Spleen (tissue), 13 donors: ENCODE measurements at places on chromosomes 11 and 22.

GRCh38 chr11:132064987-132065620 lies 694.7 kb downstream of the NTM start:
- no peaks in the 10 kb centered on the region for H3K4me1 ChIP-seq
- DNase-seq = no peak
- no peak overlapping the region for H3K4me3 ChIP-seq
- no peaks in the 10 kb centered on the region for H3K27me3 ChIP-seq
- H3K27ac ChIP-seq = no peak overlapping the region
- no peaks in the 10 kb centered on the region for H3K36me3 ChIP-seq

DNA sequence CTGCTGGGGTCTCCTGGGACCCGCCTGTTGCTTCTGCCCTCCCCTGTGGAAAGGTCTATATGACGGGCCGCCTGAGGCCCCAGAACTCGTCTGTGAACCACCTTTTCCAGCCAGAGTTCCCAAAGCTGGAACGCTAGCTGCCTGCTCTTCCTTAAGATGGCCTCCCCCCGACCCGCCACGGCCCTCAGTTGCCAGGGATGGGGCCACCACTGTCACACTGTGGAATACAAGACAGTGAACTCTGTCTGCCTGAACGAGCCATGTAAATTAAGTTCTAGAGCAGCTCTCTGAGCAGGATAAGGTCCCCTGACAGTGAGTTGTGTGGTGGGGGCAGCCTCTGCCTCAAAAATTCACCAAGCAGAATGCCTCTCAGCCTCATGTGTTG lies 10.3 kb downstream of the CHADL start:
- no peak for DNase-seq
- peak overlapping the region; percentile 55 for H3K27ac ChIP-seq
- H3K4me1 ChIP-seq = peaks cover 25% of the 10 kb centered on the region
- no peaks in the 10 kb centered on the region for H3K27me3 ChIP-seq

GRCh38 chr11:20668844-20669819 lies at the start of gene NELL1:
NELL1 (plus strand) TSS chr11:20669586.
- peak within 1 kb of the TSS; percentile 9 for H3K4me3 ChIP-seq
- peaks cover 28% of the 10 kb centered on the region for H3K4me1 ChIP-seq
- peaks cover 34% of the 10 kb centered on the region for H3K27me3 ChIP-seq

- no peaks in the 10 kb centered on the region for H3K27me3 ChIP-seq
- no peak overlapping the region for H3K4me3 ChIP-seq
- no peak for DNase-seq
- no peak overlapping the region for H3K27ac ChIP-seq
- no peaks in the 10 kb centered on the region for H3K36me3 ChIP-seq
Observed at GRCh38 chr22:42303396-42304323, 33.2 kb upstream of the TCF20 start.

DNA sequence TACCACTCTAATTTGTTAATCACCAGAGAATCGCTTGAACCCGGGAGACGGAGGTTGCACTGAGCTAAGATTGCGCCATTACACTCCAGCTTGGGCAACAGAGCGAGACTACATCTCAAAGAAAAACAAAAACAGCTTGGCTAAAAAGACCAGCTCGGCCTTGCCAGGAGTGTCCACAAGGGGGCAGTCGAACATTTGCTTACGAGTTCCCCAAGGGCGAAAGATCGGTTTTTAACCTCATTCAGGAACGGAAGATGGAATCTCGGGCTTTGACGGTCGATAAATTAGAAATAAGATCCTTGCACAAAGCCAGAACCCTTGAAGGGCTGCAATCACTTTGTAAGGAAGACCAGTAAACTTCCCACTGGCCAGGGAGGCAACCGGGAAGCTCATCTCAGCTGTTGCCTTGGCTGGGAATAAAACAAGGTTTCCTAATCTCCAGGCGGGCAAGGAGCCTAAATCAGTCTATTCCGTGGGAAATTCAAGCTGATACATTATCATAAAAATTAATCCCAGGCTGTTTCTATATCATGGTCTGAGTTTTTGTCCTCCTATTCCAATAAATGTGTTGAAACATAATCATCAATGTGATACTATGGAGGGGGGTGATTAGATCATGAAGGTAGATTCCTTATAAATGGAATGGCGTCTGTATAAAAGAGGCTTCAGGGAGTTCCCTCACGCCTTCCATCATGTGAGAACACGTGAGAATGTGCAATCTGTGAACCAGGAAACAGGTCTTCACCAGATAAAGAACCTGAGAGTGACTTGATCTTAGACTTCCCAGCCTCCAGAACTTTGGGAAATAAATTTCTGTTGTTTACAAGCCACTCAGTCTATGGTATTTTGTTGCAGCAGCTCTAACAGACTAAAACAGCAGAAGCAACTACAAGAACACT lies 14.9 kb upstream of the SLC29A2 start:
- no peaks in the 10 kb centered on the region for H3K27me3 ChIP-seq
- no peak overlapping the region for H3K27ac ChIP-seq
- DNase-seq = peak; percentile 91
- peaks cover 8% of the 10 kb centered on the region for H3K4me1 ChIP-seq
- H3K4me3 ChIP-seq = no peak overlapping the region
- H3K36me3 ChIP-seq = no peaks in the 10 kb centered on the region

DNA sequence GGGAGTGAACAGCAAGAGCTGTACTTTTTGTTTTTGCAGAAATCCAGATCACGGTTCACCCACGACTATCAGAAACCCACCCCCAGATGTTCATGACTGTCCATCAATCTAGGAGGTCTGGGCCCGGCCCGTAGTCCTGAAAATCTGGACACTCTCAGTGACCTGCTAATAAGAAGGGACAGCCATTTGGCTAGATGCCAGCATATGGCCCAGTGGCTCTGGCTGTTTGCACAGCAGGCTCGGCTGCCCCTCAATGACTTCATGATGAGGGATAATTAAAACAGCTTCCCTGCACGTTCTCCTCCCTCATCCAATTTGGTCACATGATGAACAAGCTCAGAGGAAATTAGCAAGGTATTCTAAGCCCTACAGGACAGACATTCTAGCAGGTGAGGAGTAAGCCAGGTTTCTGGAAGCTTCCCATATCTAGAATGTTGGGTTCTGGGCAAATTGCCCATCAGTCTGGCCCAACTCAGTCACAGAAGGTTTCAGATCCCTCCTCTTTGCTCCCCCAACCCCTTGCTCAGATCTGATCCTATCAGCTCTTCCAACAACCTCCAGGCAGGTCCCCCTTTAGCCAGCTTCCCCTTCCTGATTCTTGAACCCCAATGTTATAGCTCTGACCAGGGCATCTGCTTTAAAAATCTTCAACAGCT lies 397.3 kb downstream of the SHANK2 start:
- no peak for DNase-seq
- H3K4me1 ChIP-seq = no peaks in the 10 kb centered on the region
- no peak overlapping the region for H3K4me3 ChIP-seq
- no peak overlapping the region for H3K27ac ChIP-seq
- H3K27me3 ChIP-seq = peaks cover 5% of the 10 kb centered on the region
- no peaks in the 10 kb centered on the region for H3K36me3 ChIP-seq

DNA sequence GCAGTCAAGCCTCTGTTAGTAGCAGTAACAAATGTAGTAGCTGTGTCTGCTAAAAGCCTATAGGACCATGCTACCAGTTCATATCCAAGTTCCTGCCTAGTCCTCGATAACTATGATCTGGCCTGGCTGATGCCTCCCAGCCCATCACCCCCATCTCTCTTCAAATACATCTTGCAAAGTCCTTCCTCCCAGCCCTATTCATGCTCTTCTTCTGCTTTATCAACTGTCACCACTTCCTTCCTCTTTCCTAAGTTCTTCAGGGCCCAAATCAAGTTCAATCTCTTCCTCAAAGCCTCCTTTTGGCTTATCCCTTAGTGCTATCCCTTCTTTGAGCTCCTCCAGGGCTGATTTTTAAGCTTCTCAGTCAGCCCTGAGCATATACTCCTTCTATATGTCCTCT lies 150.9 kb upstream of the THY1 start:
- H3K4me1 ChIP-seq = peaks cover 6% of the 10 kb centered on the region
- H3K36me3 ChIP-seq = no peaks in the 10 kb centered on the region
- H3K27me3 ChIP-seq = no peaks in the 10 kb centered on the region
- no peak overlapping the region for H3K27ac ChIP-seq
- no peak overlapping the region for H3K4me3 ChIP-seq

DNA sequence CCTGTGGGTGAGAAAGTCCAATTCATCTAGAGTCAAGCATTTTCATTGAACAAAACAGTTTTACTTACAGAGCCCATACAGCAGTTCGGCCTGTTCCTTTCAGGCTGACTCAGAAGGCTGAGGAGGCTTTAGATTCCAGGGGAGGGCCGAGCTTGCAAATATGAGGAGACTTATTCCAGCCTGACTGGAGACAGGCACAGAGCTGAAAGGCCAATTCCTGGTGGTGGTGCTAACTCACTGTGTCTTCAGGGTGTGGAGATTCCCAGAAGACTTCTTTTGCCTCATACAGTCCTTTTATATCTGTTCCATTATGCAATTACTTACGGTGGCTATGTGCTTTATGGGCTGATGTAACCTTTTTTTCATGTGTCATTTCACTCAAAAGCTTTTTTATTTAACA lies at the start of gene OR51E2:
TSS of gene OR51E2 (minus strand) at position 269 of the 400 bp plus-strand sequence. CDS start 15,142 bp downstream, outside the sequence.
- H3K27ac ChIP-seq = no peak within 1 kb of the TSS
- no peak within 1 kb of the TSS for H3K4me3 ChIP-seq
- no peaks in the 10 kb centered on the region for H3K27me3 ChIP-seq

DNA sequence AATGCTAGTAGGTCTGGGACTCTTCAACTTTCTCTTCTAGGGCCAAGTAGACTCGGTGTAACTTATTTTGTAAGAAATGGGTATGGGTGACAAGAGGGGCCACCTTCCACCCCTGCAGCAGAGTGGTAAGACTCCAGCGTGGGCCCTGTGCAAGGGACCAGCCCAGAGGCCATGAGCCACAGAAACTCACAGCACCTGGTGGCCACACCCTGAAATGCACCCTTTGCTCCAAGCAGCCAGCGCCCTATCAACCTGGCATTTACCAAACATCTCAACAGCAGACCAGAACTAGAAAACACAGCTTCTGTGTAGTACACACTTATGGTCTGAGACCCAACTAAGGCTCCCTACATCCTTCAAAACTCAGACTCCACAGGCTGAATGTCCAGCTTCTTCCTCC lies 5.7 kb downstream of the CDCA5 start:
- no peak overlapping the region for H3K4me3 ChIP-seq
- no peak overlapping the region for H3K27ac ChIP-seq
- peak; percentile 82 for DNase-seq
- H3K36me3 ChIP-seq = no peaks in the 10 kb centered on the region

- H3K27ac ChIP-seq = peak overlapping the region; percentile 39
- peaks cover 15% of the 10 kb centered on the region for H3K4me1 ChIP-seq
- no peak for DNase-seq
- H3K27me3 ChIP-seq = peaks cover 16% of the 10 kb centered on the region
- no peaks in the 10 kb centered on the region for H3K36me3 ChIP-seq
- no peak overlapping the region for H3K4me3 ChIP-seq
Observed at GRCh38 chr11:75520688-75521087, 5.1 kb downstream of the GDPD5 start.

DNA sequence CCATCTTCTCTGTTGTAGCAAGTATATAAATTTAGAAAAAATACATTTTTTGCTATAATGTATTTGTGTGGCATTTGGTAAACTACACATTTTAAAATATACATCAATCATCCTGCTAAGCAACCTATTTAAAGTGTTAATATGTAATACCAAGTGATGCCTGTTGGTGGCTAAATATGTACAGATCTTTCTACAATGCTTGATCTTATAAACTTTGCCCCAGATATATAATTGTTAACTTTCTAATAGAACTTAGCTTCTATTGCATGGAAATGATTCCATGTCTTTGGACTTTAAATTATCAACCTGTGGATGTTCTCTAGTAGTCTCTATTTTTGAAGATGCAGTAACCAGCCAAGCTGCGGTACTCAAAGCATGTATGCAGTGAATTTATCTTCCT lies 1260.4 kb upstream of the RAG2 start:
- no peak overlapping the region for H3K4me3 ChIP-seq
- no peak for DNase-seq
- no peaks in the 10 kb centered on the region for H3K36me3 ChIP-seq

GRCh38 chr11:116984589-116984988 lies 113.6 kb downstream of the SIK3 start:
- H3K4me3 ChIP-seq = no peak overlapping the region
- peaks cover 86% of the 10 kb centered on the region for H3K4me1 ChIP-seq
- H3K27ac ChIP-seq = peak overlapping the region; percentile 30
- H3K27me3 ChIP-seq = no peaks in the 10 kb centered on the region
- no peak for DNase-seq

DNA sequence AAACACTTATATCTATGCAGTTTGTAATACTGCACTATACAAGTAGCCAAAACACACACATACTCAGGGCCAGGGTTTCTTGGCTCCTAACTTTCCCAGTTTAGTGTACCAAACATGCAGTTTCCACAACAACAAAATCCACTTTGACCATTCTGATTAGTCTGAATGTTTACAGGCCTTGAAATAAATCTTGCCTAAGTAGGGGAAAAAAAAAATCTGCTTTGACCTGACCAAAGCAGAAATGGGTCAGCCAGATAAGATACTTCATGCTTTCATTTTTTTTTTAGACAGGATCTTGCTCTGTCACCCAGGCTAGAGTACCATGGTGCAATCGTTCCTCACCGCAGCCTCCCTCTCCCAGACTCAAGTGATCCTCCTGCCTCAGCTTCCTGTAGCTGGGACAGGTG lies 10.1 kb downstream of the PRR14L start:
- no peak for DNase-seq
- peaks cover 69% of the 10 kb centered on the region for H3K36me3 ChIP-seq
- H3K27ac ChIP-seq = no peak overlapping the region

DNA sequence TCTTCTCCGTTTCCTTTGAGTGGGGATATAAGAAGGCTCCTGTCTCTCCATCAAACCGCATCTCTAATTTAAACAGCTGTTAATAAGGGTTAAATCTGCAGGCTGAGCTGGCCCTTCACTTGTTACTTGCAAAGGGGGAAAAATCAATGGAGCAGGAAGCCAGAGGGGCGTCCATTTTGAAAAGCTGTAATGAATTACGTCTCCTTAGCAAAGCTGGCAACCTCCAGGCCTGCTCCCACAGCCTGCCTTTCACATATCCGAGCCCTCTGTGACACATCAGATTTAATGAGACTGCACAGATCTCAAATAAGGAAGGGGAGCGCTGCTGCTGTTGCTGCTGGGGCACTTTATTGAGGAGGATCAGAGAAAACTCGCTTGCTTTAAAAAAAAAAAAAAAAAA lies 320.8 kb downstream of the BLID start:
- no peaks in the 10 kb centered on the region for H3K36me3 ChIP-seq
- H3K4me1 ChIP-seq = no peaks in the 10 kb centered on the region
- H3K4me3 ChIP-seq = no peak overlapping the region

- no peaks in the 10 kb centered on the region for H3K27me3 ChIP-seq
- no peaks in the 10 kb centered on the region for H3K36me3 ChIP-seq
- no peaks in the 10 kb centered on the region for H3K4me1 ChIP-seq
- no peak overlapping the region for H3K27ac ChIP-seq
- DNase-seq = no peak
Observed at GRCh38 chr11:44701276-44701675, 25.5 kb upstream of the TSPAN18 start.

DNA sequence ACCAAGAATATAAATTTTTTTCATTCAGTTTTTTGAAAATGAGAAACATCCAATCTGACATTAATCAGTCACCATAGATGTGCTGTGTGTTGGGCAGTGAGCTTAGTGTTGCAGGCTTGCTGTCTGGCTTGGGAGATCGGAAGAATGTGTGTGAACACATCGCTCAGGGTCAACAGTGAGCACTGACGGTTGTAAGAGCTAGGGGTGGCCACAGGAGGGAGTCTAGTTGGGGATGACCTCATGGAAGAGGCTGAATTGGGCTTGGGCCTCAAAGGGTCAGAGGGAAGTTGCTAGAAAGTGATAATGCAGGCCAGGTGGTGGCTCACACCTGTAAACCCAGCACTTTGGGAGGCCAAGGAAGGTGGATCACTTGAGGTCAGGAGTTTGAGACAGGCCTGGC lies 375.4 kb downstream of the DDX10 start:
- H3K36me3 ChIP-seq = no peaks in the 10 kb centered on the region
- DNase-seq = no peak
- H3K27ac ChIP-seq = no peak overlapping the region
- no peaks in the 10 kb centered on the region for H3K27me3 ChIP-seq
- no peaks in the 10 kb centered on the region for H3K4me1 ChIP-seq
- no peak overlapping the region for H3K4me3 ChIP-seq
